Stimulated activated CD4-positive, alpha-beta T cell treated with anti-CD3 and anti-CD28 coated beads, Interleukin-2, amount 100 ng/mL, for 4 hours (primary cell): ENCODE measurements at places on chromosomes 5 and 9.

DNA sequence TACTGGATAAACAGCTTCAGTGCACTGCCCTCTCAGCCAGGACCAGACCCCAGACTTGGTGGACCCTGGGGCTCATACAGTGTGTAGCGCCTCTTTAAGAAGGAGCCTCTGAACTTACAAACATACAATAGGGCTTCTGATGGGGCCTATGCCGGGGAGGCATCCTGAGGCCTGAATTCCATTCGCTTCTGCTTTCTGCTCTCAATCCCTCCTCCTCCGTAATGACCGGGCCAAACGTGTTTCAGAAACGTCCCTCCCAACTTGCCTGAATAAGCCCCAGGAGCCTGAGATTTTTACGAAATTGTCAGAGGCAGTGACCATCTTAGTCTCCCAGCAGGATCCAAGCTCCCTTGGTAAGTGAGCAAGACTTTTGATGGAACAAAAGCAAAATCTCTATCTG, 128.1 kb upstream of the BOD1 start:
- DNase-seq, result no peak

- no peak for DNase-seq
These were observed 60.8 kb downstream of the MEGF10 start for GRCh38 chr5:127351418-127351817.

DNA sequence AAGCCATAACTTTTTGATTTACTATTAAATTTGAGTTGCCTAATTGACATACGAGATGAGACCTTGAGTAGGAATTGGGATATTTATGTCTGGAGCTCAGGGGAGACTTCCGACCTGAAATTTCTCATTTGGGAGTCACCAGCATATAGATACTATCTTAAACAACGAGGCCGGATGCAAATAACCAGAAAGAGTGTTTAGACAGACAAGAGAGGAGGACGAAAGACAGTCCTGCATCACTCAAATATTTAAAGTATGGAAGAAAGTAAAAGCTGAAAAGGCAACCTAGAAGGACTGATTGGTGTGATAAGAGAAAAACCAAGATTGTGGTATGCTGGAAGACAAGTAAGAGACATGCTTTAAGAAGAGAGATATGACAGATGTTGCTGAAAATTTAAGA, 675.0 kb upstream of the NUDT12 start:
- no peak for DNase-seq

GRCh38 chr9:98494852-98495251, 213.9 kb downstream of the GABBR2 start:
- DNase-seq, result no peak

- no peak for DNase-seq
These were observed 5.4 kb upstream of the CD180 start for GRCh38 chr5:67201897-67202549.

DNA sequence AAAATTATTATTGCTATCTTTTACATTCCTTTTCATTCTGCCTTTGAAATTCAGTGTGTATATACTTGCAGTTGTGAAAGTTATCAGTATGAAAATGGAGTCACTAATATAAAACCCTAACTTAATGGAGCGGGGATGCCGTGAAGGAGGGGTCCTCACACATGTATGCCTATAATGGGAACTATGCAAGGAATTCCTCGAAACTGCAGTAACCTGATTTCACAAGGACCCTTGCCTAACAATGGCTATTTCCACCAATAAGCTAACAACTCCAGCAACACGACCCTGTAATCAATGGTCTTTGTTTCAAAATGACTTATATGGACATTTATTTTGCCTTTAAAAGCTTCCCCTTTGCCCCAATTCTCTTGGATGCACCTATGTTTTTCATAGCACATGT, 12.6 kb upstream of the MLLT3 start:
- DNase-seq, result no peak

DNA sequence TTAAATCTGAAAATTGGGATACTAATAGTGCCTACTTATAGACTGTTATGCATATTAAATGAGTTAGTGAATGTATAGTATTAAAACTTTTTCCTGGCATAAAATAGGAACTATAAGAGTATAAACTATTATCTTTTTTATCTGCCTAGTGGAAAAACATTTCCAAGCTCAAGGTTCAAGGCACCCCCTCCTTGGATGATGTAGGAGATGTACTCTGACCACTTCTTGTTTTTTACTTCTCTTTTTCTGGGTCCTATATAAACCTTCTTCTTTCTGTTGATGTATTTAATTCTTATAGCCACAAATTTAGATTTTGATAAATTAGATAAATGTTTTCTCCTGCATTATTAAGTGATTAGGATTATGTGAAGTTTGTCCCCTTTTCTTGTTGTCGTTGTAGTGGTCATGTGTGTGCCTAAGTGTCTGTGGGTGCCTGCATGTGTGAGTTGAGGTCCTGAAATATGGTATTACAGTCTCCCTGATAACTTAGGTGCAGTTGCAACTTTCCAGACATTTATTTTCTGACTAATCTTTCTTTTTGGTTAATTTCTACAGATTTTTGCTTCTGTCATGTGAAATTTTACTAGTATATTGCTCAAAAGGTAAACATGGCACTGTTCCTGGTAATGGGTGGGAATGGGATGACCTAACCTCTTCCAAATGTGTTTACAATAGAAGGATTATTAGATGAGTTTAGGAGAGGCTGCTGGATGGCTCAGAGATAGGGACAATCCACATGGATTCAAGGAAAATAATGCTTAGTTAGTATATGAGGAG, 160.8 kb upstream of the CDKN2B start:
- no peak for DNase-seq

DNA sequence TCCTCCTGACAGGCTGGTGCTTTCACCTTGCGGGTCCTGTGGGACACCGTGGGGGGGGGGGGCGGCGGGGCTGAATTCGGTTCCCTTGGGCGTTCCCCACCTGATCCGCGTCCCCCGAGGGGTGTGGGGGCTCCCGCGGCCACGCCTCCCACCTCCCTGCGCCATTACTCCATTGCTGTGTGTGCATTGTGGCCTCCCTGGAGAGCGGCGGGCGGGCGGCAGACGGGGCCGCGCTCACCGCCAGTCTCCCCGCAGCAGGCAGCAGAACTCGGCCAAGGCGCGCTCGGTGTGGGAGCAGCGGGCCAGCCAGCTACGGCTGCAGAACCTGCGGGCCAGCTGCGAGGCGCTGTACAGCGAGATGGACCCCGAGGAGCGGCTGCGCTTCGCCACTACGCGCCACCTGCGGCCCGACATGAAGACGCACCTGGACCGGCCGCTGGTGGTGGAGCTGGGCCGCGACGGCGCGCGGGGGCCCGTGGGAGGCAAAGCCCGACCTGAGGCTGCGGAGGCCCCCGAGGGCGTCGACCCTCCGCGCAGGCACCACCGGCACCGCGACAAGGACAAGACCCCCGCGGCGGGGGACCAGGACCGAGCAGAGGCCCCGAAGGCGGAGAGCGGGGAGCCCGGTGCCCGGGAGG, 145.3 kb downstream of the CACNA1B start:
- DNase-seq, result no peak

- DNase-seq, result no peak
These were observed 112.3 kb upstream of the NR3C1 start for GRCh38 chr5:143515829-143516228.

DNA sequence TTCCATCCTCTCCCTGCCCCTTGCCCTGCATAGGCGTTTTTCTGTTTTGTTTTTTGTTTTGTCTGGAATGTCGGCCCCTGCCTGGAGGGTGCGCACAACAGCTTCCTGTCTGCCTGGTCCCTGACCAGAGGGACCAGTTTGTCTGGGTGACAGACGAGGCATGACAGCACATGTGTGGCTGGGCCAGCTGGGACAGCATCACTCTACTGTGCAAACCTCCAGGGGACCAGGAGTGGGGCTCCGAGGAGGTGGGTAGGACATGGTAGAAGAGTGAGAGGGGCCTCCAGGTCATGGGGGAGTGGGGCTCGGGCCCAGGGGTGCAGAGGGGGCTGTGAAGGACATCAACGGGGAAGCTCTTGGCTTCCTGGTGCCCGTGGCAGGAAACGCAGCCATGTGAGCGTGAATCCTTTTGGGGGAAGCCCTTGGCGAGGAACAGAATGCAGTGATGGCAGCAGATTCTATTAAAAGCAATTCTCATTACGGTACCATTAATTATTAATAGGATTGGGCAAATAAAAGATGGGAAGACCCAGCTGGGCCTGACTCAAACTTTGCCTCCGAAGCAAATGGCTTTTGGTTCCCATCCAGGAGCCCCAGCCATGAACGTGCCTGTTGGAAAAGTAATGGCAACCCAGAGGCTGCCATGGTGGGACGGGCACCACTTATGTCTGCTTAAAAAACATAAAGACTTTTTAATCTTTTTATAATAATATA, 184.4 kb upstream of the IER5L start:
- DNase-seq, result no peak
